ENCODE measurements at places on chromosomes 2 and 18.

- DNase-seq: no peak
These were observed 27.7 kb upstream of the DOCK10 start for GRCh38 chr2:225069966-225070365.

DNA sequence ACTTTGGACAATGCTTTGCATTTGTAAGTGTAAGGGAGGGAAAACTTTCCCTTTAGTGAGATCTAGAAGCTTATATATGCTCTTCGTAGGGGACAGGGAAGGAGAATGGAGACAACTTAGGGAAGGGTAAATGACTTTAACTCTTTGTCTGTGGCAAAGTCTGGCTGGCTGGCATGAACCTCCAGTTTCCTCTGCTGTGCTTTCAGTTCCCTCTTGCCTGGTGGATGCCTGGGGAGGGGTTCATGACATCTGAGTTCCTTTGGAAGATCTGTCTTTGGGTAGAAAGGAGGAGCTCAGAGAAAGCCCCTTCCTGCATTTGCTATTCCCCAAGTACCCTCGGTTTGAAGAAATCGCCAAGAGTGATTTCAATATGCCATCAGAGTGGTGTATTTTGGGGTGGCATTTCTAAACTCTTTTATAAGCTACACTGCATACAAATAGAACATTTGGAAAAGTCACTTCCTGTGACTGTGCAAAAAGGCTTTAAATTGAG lies 143.6 kb downstream of the VAPA start:
- no peak for DNase-seq

- no peak for DNase-seq
These were observed 57.3 kb downstream of the CPO start for GRCh38 chr2:206996556-206997065.

DNA sequence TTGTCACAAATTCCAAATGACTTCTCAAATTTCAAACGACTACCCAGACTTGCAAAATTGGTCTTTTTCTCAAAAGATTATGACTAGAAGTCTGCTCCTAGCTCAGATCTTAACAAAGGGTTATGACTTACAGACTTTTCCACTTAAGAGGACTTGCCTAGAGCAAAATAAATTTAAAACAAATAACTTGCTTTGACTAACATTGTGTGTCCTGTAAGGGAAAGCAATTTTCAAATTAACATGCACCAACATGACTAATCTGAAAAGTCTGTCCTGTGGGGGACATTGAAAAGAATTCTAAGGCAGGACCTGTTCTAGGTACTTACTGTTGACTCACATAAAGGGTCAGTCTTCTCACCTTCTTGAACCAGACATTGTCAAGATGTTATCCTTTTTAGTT lies 53.5 kb upstream of the TMEM200C start:
- no peak for DNase-seq

DNA sequence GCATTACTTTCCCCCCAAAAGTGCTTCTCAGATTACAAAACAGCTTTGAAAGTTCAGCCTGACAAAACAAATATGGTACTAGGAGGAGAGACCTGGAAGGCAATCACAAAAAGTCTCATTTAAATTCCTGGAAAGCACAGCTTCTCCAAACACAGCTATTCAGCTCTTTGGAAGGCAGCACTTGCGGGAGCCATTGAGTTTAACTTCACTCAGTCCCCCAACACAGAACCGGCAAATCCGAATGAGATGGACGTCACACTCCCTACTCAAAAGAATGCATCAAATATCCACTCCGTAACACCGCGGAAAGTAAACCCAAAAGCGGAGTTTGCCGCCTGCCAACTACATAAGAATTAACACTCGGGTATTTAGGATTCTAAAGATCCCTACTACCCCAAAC lies 638 bp downstream of the ST6GAL2 start:
- peak; percentile 1 for DNase-seq

DNA sequence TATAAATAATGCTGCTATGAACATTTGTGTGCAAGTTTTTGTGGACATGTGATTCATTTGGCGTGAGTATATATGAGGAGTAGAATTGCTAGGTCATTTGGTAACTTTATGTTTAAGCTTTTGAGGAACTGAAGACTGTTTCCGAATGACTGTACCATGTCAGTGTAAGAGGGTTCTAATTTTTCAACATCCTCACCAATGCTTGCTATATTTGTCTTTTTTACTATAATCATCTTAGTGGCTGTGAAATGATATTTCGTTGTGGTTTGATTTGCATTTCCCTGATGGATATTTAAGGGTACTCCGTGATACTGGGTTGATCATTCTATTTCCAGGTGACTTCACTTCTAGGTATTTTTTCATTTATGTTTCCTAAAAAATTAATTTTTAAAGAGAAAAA lies 241.1 kb downstream of the BCL2 start:
- DNase-seq: no peak

GRCh38 chr2:109527846-109528705 lies 85.7 kb downstream of the SEPTIN10 start:
- no peak for DNase-seq
